ENCODE measurements at places on chromosomes 11 and 22.

GRCh38 chr11:58688789-58689503 lies 42.8 kb downstream of the GLYAT start:
- no peak for DNase-seq

DNA sequence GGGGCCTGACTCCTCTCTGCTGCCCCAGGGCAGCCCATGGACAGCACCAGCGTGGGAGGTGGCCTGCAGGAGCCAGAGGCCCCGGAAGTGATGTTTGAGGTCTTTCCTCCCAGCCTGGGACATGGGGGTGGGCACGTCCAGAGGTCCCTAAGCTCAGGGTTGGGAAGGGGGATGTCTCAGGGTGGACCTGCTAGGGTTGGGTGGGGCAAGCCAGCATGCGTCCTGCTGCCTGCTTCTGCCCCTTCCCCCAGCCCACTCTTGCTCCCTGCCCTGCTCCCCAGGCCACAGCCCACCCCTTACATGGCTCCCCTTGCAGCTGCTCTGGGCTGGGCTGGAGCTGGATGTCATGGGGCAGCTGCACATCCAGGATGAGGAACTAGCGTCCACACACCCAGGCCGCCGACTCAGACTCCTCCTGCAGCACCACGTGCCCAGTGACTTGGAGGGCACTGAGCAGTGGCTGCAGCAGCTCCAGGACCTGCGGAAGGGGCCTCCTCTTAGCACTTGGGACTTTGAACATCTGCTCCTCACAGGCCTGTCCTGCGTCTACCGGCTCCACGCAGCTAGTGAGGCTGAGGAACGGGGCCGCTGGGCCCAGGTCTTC lies 1.3 kb downstream of the FAM180B start:
- no peak for DNase-seq

DNA sequence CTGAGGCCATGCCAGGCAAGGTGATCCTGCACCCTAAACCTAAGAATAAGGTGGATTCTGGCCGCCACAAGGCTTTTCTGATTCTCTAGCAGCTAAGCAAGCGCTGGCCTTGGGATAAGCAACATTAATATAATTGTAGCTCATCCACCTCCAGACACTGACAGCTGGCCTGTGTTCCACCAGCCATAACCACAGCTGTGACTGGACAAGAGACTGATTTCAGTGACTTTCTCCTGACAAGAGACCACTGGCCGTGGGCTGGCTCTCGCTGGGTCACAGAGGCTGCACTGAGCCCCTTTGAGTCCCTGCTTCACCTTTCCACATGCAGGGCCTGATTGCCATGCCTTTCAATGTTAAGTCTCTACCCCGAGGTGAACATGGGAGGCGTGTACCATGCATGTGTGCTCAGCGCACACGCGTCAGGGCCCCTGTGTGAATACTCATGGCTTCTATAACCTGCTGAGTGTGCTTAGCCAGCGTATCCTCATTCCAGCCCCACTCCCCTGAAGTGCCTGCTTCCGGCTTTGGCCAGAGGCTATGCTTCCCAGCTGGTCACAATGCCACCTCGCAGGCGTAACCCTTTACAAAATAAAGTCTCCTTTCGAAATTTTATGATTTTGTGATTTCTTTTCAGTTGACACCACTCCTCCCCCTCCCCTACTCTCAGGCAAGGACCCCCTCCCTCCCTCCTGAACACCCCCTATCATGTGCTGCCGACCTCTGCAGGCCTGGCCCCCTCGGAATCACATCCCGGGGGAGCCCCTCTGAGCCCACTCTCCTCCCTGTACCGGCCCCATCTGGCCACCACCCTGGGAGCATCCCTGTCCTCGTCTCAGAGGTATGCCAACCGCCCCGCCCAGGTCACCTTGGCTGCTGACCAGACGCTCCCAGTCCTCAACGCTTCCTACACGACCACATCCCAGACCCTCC lies 128.1 kb downstream of the CTTN start:
- no peak for DNase-seq

GRCh38 chr11:35412285-35412684 lies 7.1 kb downstream of the SLC1A2 start:
- no peak for DNase-seq

- no peak for DNase-seq
These were observed 6.6 kb downstream of the WT1 start for GRCh38 chr11:32428665-32429303.

DNA sequence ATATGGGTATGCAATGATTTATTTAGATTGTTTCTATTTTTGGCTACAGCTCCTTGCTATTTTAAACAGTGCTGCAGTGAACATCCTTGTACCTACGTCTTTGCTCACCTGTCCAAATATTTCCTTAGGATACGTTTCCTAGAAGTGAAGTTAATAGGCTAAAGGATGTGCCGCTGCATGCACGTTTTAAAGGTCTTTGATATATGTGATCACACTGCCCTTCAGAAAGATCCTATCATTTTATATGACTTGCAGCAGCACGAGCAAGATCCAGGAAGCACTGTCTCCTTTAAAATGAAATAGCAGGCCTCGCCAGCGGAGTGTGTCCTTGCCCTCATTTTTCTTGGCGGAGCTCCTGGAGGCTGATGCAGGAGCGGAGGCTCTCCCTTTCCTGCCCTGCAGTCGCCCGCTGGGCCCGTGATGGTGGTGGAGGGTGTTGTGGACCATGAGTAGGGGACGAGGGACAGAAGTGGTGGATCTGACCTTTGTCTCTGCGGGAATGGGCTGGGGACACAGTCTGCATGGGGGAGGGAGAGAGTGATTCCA lies 19.4 kb downstream of the RPS6KA4 start:
- no peak for DNase-seq

DNA sequence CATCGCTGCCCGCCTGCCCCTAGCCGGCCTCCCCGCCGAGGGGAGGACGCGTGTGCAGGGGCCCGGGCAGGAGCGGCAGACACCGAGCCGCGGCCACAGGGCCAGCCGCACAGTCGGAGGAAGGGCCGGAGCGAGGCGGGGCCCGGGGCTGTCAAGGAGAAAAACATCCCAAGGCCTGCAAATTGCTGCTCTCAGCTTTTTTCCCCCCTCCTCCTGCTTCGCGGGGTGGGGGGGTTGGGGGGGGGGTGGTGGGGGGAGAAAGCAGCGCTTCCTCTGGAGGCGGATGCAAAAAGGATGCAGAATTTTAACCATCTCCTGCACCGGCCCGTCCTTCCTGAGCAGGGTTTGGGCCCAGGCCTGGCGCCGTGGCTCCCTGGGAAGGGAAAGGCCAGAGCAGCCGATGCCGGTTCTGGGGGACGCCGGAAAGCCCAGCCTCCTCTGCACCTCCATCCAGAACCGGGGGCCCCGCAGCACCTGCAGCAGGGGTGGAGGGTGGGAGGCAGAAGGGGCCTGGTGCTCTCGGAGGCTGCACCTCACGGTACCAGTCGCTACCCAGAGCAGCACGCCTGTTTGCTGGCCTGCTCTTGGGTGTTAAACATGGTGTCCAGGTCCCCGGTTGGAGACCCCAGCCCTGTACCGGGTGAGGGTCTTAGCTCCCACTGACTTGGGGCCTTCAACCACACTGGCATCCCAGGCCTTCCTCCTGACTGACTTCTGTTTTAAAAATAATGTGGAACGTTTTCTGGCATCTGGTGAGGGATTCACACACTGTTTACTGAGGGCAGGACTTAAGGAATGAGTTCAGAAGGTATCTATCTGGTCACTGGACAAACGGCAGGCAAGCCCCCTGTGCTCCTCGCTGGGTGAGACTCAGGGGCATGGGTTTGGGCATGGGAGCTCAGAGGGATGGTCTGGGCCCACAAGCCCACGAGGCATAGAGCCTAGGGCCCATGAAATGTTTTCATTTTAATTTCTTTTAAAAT lies 77.4 kb upstream of the WNT7B start:
- no peak for DNase-seq
